ENCODE measurements at places on chromosomes 5 and 9.

GRCh38 chr5:64188776-64189175 is 23.1 kb downstream of the RNF180 start:
- DNase-seq, result no peak

DNA sequence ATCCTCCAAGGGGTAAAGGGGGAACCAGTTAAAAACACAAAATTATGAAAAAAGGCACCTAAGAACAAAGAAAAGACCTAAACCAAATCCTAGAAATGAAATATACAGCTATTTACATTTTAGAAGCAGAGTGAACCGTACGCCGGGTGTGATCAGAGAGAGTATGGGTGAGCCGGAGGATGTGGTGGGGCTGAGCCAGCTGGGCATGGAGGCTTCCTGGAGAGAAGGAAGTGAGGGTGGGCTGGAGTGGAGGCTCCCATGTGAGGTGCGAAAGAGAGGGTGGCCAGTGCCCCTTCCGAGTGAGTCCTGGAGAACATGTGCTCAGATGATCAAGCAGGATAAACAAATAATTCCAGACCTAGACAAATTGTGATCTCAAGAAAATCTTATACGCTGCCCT is 111.6 kb downstream of the CACNA1B start:
- no peak for DNase-seq

DNA sequence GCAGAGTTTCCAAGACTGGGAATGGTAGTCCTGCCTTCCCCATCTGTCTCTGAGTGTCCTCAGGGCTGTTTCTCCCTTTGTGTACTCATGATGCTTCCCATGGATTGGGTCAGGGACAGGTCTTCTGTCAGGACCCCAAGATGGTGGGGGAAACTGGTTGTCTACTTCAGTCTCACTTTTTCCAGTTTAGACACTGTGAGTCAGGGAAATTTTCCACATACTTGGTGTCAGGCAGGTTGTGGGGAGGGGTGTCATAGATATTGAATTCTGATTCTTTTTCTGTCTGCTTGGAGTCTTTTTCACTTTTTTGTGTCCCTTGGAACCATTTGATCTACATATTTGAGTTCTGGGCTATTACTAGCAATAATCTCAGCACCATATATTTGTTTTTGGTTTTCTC is 10.3 kb downstream of the POLK start:
- DNase-seq, result no peak

GRCh38 chr5:2170761-2171160 is 288.0 kb upstream of the IRX4 start:
- no peak for DNase-seq

- DNase-seq, result no peak
Observed at GRCh38 chr5:52328220-52328806, 459.4 kb upstream of the ITGA1 start.

DNA sequence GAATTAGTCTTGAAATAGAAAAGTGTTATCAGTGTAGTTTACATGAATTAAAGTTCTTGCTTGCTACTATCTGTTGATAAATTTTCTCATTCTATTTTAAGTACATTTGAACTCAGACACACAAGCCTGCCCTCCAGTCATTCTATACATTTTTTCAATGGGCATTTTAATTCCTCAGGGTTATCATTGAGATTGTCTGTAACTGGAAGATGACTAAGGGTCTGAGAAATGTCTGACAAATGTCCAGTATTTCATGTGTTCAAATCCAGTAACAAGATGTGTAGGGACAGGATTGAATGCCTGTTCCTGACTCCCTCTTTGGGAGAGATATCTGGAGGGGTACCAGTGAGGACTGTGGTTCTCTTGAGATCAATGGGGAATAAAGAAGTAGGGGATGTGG is 223.9 kb upstream of the ADAMTSL1 start:
- DNase-seq, result no peak
